ENCODE measurements at places on chromosomes 6 and 20.

DNA sequence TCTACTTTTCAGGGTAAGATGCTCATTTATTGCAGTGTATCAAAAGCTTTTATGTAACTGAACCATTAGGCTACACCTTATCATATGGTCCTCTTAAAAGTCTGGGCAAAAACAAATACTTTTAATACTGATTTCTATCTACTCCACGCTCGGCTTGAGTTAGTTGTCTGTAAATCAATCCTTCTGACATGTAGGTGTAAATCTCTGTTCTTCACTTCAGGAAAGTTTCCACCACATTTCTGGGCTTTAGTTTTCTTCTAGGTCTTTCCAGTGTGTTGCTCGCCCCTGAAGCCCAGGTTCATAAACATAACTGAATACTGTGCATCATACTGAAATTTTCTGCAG, 89.2 kb upstream of the RNF217 start:
- no peak for DNase-seq

GRCh38 chr6:150290429-150290828, 78.4 kb upstream of the IYD start:
- no peak for DNase-seq

DNA sequence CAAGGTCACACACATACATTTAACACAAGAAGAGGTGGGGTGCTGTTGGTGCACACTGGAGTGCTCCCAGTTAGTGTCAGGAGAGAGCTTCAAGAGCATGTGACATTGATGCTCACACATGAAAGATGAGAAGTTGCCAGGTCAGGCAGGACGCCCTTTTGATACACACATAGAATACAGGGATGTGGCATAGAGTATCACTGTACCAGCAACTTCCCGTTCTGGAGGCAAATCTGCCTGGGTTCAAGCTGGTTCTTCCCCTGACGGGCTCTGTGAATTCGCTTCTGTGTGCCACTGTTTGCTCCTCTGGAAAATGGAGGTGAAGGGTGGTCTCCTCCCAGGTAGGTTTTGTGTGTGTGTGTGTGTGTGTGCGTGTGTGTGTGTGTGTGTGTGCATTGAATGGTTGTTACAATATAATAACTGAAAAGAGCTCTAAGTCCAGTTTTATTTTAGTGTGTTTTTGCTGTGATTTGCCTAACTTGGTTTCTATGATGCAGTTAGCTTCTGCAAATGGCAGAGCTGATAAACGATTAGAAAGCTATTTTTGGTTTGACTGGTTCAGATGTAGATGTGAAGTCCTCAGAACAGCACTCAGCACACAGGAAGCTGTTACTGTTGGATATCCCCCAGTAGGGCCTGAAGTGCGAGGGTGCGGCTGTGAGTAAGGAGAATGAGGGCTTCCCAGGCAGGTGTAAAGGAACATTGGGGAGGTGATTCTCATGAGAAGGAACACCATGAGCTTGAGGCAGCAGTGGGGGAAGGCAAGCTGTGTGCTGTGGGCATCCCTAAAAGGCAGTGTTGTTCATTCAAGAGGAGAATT, 53.4 kb downstream of the HIVEP1 start:
- DNase-seq: no peak

- DNase-seq: no peak
Measured at GRCh38 chr6:28979679-28980078, 25.4 kb downstream of the ZNF311 start.

GRCh38 chr6:84773431-84774156, 9.2 kb upstream of the TBX18 start:
- DNase-seq: no peak

DNA sequence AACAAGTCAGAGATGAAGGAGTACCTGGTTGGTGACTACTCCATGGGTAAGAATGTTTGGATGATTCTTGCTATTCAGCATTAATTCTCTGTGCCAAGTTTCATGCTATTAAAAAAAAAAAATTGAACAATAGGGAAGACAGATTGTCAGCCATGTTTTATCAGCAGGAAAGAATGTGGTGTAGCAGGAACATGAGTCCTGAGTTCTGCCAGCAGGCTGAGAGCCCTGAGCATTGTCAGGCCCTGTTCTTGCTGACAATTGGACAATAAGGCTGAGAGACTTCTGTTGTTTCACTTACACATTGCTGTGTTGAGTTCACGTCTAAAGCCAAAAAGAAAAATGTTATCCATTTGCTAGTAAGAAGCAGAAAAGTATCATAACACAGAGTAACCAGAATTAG, 70.4 kb upstream of the SMIM28 start:
- no peak for DNase-seq

GRCh38 chr6:156780962-156781853, 4.0 kb downstream of the ARID1B start:
- DNase-seq: no peak

- no peak for DNase-seq
Measured at GRCh38 chr20:50522053-50522674, 12.0 kb downstream of the PTPN1 start.

- no peak for DNase-seq
Measured at GRCh38 chr6:136127873-136128272, 122.2 kb downstream of the MTFR2 start.

DNA sequence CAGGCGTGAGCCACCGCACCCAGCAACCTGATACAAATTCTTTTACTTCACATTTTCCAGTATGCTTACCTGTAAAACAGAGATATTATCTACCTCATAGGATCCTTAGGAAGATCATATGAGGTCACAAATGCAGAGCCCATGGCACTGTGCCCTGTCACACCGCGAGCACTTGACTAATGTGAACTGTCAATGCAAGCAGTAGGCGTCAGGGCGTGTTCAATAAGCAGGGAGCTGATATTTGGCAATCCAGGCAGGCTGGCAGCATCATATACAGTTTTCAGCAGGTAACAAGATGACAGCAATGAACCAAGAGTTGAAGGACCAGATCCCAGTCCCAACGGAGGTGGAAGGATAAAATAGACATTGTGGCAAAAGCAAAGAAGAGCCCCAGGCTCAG, 14.6 kb upstream of the ARID1B start:
- no peak for DNase-seq

- DNase-seq: no peak
Measured at GRCh38 chr6:105824732-105825131, 261.4 kb upstream of the PRDM1 start.

DNA sequence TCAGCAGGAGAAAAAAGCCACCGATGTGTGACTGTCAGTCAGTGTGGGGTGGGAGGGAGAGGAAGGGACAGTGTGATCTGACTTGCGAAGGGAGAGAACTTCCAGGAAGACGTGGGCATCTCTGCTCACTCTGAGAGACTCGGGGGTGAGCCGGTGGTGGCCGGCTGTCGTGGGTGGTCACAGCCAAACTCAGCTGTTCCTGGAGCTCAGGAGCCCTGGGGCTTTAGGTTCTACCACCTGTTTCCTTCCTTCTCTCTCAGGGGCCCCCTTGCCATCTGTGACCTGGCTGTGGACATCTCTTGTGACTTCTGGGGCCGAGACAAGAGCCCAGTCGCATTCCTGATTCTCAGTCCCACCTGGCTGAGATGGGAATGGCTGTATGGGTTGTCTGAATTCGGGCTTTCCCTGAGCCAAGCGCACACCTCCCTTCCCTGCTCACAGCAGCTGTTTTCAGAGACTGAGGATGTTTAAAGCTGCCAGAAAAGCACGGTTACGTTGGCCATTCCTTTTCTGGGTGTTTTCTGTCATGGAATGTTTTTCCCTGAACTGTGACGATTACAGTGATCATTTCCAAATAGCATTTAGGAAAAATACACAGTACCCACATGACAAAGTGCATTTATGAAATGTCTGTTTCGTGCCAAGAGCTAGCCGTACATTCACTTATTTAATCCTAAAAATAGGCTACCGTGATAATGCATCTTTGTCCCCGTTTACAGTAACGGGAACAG, 36.5 kb downstream of the SYNJ2 start:
- no peak for DNase-seq

- peak; percentile 30 for DNase-seq
Measured at GRCh38 chr20:49501917-49502316, 19.4 kb upstream of the KCNB1 start.

GRCh38 chr6:143127941-143128680, 67.4 kb downstream of the AIG1 start:
- DNase-seq: no peak

- no peak for DNase-seq
Measured at GRCh38 chr6:52390361-52390727, 28.4 kb downstream of the PAQR8 start.
